ENCODE measurements at places on chromosomes 3 and 15. TPM values are rescaled to one million over a fixed set of nuclear protein-coding genes. Genes with fewer than 3 reads are reported as not detected.

DNA sequence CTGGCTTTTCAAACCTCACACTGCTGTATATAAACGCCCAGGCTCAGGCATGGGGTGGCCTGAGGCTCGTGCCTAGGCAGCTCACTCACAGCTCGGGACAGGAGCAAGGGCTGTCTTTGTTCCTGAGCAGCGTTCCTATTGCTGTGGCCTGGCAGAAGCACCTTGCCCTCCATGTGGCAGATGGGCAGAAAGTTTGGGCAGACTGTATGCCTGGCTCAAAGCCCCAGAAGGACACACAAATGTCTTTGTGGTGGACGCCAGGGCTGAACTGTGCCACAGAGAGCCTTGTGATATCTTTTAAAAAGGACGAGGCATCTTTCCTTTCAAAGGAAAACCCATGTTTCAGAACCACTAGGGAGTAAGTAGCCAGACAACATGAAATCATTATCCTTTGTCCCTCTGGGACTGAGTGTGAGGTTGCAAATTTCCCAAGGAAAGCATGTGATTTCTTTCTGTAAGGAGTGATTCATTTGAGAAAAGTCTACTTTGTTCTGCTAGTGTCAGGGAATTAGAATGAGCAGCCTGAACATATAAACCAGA, 29.3 kb upstream of the UBE2E1 start:
- DNase-seq, result no peak

SERINC4 gene
- total RNA-seq, result 0.28 TPM

- DNase-seq, result no peak
These were observed 528.6 kb upstream of the LMCD1 start for GRCh38 chr3:7973006-7973405.

POTEB3 gene
- total RNA-seq, result not detected

DNA sequence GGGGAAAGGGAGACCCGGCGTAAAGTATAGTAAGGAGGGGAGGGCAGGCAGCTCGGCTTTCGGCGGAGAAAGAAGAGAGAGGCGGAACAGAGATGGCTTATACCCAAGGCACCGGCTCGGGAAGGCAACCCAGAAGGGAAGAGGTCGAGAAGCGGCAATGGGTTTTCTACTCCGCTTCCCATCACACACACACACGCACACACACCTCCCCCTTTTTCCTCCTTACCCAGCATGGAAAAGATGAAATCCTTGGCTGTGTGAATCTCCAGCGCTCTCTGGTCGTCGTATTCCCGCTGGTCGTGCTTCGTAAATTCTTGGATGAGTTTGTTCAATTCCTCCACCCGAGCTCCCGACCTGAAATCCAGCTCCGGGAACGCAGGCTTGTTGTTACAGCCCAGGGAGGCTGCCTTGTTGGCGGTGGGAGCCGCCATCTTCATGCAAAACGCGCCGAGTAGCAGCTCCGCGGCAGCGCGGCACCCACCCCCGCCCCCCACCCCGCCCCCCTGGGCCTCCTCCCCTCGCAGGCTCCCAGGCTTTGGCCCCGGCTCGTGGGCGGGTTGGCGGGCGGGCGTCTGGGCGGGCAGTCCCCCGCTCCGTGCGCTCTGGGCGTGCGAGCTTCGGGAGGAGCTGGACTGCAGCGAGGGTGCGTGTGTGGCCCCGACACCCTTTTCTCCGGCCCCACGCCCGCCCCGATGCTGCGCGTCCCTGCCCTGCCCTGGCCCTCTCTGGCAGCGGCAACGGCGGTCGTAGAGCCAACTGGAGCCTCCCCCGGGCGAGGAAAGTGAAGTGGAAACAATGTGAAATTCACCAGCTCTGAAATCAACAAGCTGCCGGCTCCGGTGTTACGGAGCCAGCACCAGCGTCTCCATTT, at the start of gene MB21D2:
Gene MB21D2, minus strand, starts transcription at position 453 of the 871 bp plus-strand sequence. Its CDS starts 16 bp downstream, at position 437.
- DNase-seq, result peak; percentile 54

DNA sequence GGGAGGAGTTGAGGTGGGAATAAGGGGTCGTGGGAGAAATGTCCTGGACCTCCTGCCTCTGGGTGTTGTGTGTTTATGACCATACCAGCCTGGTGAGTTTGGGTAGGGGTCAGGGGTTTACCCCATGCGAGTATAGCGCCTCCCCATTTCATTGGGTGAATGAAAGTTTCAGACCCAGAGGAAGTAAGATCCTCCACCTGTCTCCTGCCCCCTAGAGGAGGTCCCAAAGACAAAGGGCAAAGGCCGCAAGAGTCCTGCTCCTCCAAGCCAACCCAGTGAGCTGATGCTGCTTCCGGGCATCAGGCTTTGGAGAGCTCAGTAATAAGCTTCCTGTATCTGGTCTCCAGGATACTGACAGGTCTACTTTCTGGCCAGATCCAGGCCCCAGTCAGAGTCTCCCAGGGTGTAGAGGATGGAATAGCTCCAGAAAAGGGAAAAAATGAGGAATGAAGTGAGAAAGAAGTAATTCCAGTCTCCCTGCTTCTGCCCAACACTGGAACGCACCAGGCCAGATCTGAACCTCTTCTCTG, 6.4 kb upstream of the TBC1D21 start:
- no peak for DNase-seq

GRCh38 chr15:49627407-49627877, 6.6 kb downstream of the DTWD1 start:
- no peak for DNase-seq

- DNase-seq, result no peak
These were observed 70.1 kb upstream of the GUCA1C start for GRCh38 chr3:109023656-109024254.

GRCh38 chr15:51405693-51406523, 64.5 kb downstream of the GLDN start:
- DNase-seq, result no peak

HCLS1 gene
- 234 TPM for total RNA-seq

DNA sequence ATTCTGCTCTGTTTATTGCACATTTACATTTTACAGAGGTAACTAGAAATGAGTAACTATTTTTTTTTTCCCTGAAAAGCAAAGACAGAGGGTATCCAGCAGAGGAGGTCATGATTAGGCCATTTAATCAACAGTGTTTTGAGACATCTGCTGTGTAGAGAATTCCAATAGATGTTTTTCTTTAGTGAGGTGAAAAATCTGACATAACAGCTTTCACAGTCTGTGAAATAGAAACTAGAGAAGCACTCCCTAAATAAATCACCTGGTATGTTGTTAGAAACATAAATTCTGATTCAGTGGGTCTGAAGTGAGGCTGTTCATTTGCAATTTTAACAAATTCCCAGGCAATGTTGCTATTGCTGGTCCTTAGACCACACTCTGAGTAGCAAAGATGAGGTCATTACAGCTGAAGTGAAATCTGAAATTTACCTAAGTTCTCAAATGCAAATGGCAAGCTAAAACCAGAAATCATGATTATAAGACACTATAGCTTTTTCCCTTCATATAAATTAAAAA, 329.2 kb upstream of the LRRC3B start:
- no peak for DNase-seq

- DNase-seq, result no peak
These were observed 426 bp upstream of the SUMF1 start for GRCh38 chr3:4467522-4467867.

- DNase-seq, result no peak
These were observed 47.6 kb downstream of the EFHB start for GRCh38 chr3:19886404-19886803.

DNA sequence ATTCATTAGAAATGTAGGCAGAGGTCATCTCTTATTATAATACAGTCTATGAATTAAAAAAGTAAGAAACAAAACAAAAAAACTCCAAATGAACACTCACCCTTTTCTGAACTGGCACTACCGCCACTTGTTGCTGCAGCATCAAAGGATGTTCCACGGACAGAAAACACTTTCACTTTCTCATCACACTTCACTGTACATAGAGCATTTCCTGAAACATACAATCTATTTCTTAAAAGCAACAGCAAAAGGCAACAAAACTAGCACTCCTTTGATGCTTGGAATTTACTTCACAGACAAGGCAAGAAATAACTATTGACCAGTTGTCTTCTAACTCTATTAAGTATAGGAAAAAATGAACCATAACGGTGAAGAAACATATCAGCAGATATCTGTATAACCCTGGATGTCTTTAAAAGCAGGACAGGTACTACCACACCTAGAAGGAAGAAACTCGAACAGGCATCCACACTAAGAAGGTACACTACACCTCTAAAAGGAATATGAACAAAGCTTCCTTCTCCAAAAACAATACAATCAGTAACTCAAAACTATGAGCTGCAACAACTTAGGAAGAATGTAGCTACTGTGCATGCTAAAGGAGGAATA, 24.9 kb downstream of the ETFA start:
- no peak for DNase-seq

DNA sequence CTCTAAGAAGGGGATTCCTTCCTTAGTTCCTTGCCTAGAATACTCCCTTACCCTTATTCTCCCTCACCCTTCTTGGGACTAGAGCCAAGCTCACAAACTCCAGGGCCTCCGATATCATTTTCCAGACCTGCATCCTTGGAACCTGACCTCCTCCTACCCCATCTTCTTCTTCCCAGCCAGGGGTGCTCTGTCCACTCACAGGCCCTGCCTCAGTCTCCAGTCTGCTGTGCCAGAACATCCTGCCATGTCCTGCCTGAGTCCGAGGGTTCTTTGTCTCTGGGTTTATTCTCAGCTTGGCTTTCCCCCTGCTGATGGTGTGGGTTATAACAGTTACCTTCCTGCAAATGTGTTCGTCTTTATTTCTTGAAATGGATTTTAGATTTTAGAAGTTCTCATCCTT, 59.9 kb upstream of the MCF2L2 start:
- no peak for DNase-seq

SLC12A1 gene
- not detected for total RNA-seq

LRTM1 gene
- total RNA-seq, result not detected

- no peak for DNase-seq
These were observed 121.4 kb upstream of the CHRM5 start for GRCh38 chr15:33846862-33847261.

DUOX1 gene
- 0.37 TPM for total RNA-seq

SMCO1 gene
- not detected for total RNA-seq

- DNase-seq, result no peak
These were observed 41.6 kb downstream of the ATP2B2 start for GRCh38 chr3:10463533-10464434.

DNA sequence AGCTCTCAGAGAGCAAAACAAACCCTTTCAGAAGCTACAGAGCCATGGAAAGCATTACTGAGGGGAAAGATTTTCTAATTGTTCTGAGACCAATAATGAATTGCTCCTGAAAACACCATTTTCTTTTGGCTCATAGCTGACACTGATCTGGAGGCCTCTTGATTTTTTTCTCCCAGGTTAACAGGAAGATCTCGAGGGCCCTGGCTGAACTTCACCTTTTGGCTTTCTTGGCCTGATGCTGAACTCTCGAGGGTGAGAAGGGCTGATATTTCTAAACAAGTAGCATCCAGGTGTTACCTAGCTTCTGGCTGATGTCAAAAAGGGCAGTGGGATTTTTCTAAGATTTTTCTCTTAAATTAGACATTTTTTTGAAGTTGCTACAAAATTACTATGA, 19.9 kb upstream of the NFKBIZ start:
- no peak for DNase-seq

ALPK3 gene
- 0.34 TPM for total RNA-seq

GPR160 gene
- 7.7 TPM for total RNA-seq

DNA sequence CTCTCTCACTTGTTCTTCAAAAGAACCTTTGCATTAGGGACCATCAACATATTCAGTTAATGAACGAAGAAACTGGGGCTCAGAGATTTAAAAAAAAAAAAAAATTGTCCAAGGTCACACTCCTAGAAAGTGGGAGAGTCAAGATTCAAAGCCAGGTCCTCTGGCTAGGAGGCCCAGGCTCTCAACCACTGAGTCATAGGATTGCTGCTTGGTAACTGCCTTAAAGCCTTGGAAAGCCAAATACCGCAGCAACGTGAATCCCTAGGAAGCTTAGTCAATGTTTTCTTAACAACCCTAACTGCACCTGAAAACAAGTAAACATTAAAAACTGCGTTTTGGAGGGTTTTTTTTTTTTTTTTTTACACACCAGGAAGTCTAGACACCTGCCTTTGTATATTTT, 156.8 kb downstream of the WNT5A start:
- DNase-seq, result no peak

DNA sequence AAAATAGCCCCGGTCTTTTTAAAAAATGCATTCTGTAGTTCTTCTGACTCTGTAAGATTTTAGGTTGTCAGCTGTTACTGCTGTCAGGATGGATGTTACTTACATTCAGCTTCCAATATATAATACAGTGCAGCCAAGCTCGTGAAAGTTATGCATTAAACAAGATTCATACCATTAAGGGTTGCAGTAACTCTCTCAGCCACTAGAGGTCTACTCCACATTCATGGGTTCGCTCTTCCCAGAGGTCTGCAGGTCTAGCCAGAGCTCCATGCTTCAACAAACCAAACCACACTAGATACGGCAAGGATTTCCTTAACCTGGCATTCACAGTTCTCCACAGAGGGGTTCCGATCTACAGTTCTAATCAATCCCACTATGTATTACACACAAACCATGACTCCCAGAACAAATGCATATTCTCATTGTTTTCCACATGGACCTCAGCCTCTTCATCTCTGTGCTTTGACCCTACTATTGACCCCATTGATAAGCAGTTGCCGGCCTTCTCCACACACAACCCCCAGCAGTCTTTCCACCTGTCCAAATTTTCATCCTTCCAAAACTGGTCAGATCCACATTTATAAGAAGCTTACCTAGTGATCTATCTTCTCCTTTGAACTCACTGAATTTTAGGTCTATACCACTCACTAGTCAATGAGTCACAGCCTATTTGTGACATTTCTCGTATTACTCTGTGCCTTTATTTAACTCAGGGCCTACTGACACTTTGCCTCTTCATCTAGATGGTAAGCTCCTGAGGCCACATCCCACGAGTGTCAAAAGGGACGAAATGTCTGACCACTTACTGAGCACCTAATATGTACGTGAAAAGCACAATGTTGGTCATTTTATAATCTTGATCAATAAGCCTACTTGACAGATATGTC, 33.7 kb downstream of the RORA start:
- DNase-seq, result no peak

GRCh38 chr15:49131403-49131802, 24.0 kb downstream of the COPS2 start:
- DNase-seq, result no peak

CCDC13 gene
- total RNA-seq, result not detected

DNA sequence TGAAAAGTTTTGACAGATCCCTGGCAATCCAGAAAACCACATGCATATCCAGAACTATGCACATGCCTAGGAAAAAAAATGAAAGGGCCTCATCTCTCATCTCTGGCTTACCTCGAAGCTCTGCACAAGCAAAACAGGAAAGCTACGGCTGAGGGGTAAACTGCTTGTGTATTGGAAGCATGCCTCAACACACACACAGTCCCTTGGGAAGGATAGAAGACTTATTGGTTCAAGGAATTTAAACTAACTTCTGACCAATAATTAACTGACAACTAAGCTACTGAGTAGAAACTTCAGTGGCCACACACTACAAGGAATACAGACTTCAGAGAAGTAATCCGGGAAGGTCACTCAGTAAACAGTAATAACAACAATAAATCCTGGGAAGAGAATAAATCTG, 59.9 kb upstream of the POMGNT2 start:
- DNase-seq, result no peak

All from activated T-helper 2 cell treated with anti-CD3 and anti-CD28 coated beads, Interferon-gamma antibody, Interleukin-2, Interleukin-4, amounts not matched to agents 10 μg/mL and 5 μg/mL and 100 μg/mL, durations not matched to agents 14 hours and 24 hours and 36 hours (primary cell).